Spleen (tissue), 13 donors: ENCODE measurements at places on chromosomes 13 and 19. TPM values are rescaled to one million over a fixed set of nuclear protein-coding genes. Genes with fewer than 3 reads are reported as not detected.

- no peaks in the 10 kb centered on the region for H3K27me3 ChIP-seq
- no peak for DNase-seq
- no peaks in the 10 kb centered on the region for H3K4me1 ChIP-seq
- H3K36me3 ChIP-seq: no peaks in the 10 kb centered on the region
- H3K4me3 ChIP-seq: no peak overlapping the region
Measured at GRCh38 chr13:64397701-64398100, 2832.4 kb downstream of the PCDH9 start.

- no peaks in the 10 kb centered on the region for H3K36me3 ChIP-seq
- DNase-seq: no peak
- no peak overlapping the region for H3K4me3 ChIP-seq
- no peak overlapping the region for H3K27ac ChIP-seq
Measured at GRCh38 chr13:43232144-43232872, 208.9 kb downstream of the DNAJC15 start.

DNA sequence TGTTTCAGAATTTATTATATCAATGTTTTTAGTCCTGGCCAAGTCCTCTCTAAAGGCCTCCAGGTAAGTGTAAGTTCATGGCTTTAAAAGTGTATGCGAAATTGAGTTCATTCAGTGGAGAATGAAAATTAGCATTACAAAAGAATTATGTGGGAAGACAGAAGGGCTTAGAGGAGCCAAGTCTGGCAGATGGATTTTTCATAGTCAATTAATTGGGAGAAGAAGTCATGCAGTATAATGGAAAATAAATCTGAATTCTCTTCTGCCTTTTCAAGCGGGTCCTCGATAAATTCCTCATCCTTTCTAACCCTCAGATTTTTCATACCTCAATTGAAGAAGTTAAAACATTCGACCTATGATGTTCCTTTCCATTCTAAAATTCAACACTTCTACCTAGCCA lies 394.2 kb downstream of the ITGBL1 start:
- no peak for DNase-seq
- no peaks in the 10 kb centered on the region for H3K4me1 ChIP-seq
- H3K36me3 ChIP-seq: no peaks in the 10 kb centered on the region
- no peak overlapping the region for H3K4me3 ChIP-seq
- no peaks in the 10 kb centered on the region for H3K27me3 ChIP-seq
- no peak overlapping the region for H3K27ac ChIP-seq

- H3K36me3 ChIP-seq: no peaks in the 10 kb centered on the region
- no peak for DNase-seq
- H3K27ac ChIP-seq: no peak overlapping the region
- peaks cover 7% of the 10 kb centered on the region for H3K27me3 ChIP-seq
- no peaks in the 10 kb centered on the region for H3K4me1 ChIP-seq
Measured at GRCh38 chr13:38395497-38395788, 45.8 kb downstream of the UFM1 start.

The KIR2DL3 gene
- total RNA-seq: 0.46 TPM

DNA sequence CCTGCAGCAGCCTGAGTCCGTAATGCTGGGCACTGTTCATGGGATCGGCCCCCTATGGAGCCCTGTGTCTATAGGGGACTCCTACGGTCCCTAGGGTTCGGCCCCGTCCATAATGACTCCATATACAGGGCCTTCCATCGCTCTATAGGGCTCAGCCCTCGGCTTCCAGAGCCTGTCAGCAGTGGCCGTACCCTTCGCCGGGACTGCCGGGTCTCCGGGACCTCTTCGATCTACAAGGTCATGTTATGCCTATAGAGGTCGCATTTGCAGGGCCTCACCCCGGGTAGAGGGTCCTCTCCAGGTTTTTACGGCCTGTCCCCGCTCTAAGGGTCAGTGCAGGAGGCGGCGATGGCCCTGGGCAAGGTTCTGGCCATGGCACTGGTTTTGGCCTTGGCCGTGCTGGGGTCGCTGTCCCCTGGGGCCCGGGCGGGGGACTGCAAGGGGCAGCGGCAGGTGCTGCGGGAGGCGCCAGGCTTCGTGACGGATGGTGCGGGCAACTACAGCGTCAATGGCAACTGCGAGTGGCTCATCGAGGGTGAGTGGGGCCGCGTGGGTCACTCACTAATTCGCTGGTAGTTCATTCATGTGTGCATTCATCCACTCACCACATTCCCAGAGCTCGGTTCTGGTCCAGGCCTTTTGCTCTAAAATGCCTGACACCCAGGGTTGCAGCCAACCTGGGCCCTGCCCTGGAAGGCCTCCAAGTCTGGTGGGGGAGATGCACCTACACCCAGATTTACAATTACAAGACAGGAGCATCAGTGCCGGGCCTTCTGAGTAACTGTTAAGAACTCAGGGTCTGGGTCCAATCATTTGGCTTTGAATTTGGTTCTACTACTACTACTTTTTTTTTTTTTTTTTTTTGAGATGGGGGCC lies 699 bp downstream of the MEGF8 start:
- peak overlapping the region; percentile 88 for H3K27ac ChIP-seq
- H3K36me3 ChIP-seq: no peaks in the 10 kb centered on the region

- H3K4me3 ChIP-seq: no peak overlapping the region
- H3K4me1 ChIP-seq: no peaks in the 10 kb centered on the region
Measured at GRCh38 chr19:51002542-51003311, 1.3 kb upstream of the KLK8 start.

DNA sequence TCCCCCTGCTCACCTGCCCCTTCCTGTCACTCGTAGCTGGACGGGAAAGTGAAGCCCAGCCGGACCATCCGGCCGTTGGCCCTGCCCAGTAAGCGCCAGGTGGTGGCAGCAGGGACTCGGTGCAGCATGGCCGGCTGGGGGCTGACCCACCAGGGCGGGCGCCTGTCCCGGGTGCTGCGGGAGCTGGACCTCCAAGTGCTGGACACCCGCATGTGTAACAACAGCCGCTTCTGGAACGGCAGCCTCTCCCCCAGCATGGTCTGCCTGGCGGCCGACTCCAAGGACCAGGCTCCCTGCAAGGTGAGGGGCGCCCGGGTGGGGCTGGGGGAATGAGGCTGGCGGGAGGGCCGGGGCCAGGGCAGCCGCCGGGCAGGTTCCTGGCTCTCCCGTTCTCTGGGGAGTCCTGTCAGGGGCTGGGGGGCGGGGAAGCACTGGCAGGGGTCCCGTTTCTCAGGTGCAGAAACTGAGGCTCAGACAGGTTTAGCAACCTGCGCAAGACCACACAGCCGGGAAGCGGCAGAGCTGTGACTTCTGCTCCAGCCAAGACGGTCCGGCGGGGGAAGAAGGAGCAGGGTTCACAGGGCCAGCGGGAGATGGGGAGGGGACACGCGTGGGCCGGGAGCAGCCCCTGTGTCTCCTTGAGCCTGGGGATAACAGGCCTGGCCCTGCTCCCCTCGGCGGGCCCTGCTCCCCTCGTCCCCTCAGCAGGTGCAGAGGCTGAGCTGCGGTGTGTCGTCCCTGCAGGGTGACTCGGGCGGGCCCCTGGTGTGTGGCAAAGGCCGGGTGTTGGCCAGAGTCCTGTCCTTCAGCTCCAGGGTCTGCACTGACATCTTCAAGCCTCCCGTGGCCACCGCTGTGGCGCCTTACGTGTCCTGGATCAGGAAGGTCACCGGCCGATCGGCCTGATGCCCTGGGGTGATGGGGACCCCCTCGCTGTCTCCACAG lies 5.3 kb downstream of the GZMM start:
- H3K36me3 ChIP-seq: no peaks in the 10 kb centered on the region
- no peak overlapping the region for H3K27ac ChIP-seq
- H3K27me3 ChIP-seq: no peaks in the 10 kb centered on the region
- no peaks in the 10 kb centered on the region for H3K4me1 ChIP-seq

GRCh38 chr19:46634656-46635218 lies 1.3 kb downstream of the GNG8 start:
- H3K27me3 ChIP-seq: peaks cover 74% of the 10 kb centered on the region
- DNase-seq: peak; percentile 74
- H3K36me3 ChIP-seq: no peaks in the 10 kb centered on the region
- no peak overlapping the region for H3K27ac ChIP-seq
- H3K4me1 ChIP-seq: peaks cover 68% of the 10 kb centered on the region

- DNase-seq: no peak
- no peaks in the 10 kb centered on the region for H3K27me3 ChIP-seq
- no peak overlapping the region for H3K4me3 ChIP-seq
Measured at GRCh38 chr13:109628251-109628699, 158.1 kb downstream of the IRS2 start.

DNA sequence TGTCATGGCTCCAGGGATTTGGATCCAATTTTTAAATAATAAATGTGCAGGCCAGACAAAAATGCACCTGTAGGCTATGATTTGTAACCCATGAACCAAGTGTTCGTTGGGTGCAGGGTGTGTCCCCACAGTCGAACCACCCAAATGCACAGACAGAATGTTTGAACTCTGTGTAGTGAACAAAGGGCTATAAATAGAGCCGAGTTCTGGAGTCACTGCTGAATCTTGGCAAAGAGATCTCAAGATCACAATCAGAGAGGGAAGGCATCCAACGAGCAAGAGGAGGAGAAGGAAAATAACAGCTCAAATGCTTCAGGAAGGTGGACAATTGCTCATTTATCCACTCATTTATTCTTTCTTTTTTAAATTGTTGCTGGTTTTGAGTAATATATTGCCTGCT lies 547.9 kb downstream of the FGF9 start:
- H3K36me3 ChIP-seq: no peaks in the 10 kb centered on the region
- no peak overlapping the region for H3K4me3 ChIP-seq
- no peak for DNase-seq
- no peak overlapping the region for H3K27ac ChIP-seq

The ZNF729 gene
- not detected for total RNA-seq

GRCh38 chr19:4401769-4402170 lies 670 bp upstream of the CHAF1A start:
- H3K4me3 ChIP-seq: peak overlapping the region; percentile 94
- H3K27me3 ChIP-seq: no peaks in the 10 kb centered on the region
- DNase-seq: no peak
- H3K27ac ChIP-seq: peak overlapping the region; percentile 87
- H3K4me1 ChIP-seq: peaks cover 71% of the 10 kb centered on the region
- H3K36me3 ChIP-seq: no peaks in the 10 kb centered on the region

DNA sequence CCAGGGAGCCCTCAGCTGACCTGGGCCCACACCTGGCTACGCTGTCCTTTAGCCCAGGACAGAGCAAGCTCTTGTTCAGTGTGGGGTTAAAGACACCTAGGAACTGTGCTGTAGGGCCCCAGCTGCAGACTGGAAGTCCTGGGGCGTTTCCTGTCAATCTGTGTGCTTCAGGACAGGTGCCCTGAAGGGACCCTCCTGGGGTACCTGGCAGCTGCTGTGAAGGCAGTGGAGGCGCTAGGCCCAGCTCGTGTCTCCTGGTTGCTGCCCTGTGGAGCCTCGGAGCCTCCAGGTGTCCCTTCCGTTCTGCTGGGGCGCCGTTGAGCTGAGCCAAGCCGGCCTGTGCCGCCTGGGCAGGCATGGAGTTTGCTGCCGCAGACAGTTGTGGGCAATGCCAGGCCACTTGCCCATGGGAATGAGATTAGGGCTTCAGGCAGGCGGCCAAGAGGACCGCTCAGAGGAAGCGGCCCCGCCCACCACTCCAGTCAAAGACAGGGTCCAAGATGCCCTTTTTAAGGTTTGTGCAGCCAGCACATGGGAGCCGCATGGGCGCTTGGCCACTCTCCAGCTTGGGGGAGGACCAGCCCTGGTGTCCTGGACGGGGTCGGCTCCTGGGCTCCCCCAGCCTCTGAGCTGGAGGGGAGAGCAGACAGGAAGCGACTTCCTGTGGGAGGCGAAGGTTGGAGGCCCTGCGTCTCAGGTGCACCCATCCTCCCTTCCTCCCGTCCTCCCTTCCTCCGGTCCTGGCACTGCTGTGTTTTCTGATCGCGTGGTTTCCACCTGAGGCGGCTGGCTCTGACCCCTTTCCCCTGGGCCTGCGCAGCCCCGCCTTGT lies 4.0 kb downstream of the PTBP1 start:
- H3K36me3 ChIP-seq: peaks cover 30% of the 10 kb centered on the region
- peak overlapping the region; percentile 100 for H3K27ac ChIP-seq
- no peaks in the 10 kb centered on the region for H3K27me3 ChIP-seq
- H3K4me3 ChIP-seq: peak overlapping the region; percentile 13
- DNase-seq: no peak

The ADGRE3 gene
- 2.8 TPM for total RNA-seq

GRCh38 chr19:607301-608154 lies 17.8 kb downstream of the HCN2 start:
- no peaks in the 10 kb centered on the region for H3K27me3 ChIP-seq
- H3K27ac ChIP-seq: no peak overlapping the region
- no peaks in the 10 kb centered on the region for H3K36me3 ChIP-seq
- DNase-seq: no peak

GRCh38 chr13:93535251-93535650 lies 308.6 kb downstream of the GPC6 start:
- H3K4me3 ChIP-seq: no peak overlapping the region
- H3K27ac ChIP-seq: no peak overlapping the region
- no peaks in the 10 kb centered on the region for H3K4me1 ChIP-seq

- peaks cover 44% of the 10 kb centered on the region for H3K4me1 ChIP-seq
- no peak for DNase-seq
- H3K4me3 ChIP-seq: no peak overlapping the region
- H3K27ac ChIP-seq: no peak overlapping the region
- no peaks in the 10 kb centered on the region for H3K36me3 ChIP-seq
Measured at GRCh38 chr19:52533901-52534300, 6.4 kb downstream of the ZNF808 start.

DNA sequence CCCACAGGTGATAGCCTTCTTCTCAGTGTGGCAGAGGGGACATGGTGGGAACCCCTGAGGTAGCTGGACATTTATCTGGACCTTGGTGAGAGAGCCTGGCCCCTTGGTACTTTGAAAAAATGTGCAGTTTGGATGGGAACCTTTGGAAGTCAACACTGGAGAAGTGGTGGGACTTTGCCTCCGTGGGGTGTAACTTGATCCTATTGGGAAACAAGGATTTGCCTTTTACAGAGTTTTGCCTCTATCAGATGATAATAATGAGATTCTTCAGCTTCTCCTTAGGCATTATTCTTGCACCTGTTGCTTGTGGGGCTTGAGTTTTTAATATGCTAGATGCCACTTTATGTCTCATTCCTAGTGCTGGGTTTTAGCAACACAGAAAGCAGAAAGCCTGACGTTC lies 99.0 kb downstream of the ERCC5 start:
- H3K4me1 ChIP-seq: no peaks in the 10 kb centered on the region
- no peaks in the 10 kb centered on the region for H3K36me3 ChIP-seq
- DNase-seq: no peak
- H3K4me3 ChIP-seq: no peak overlapping the region
- no peak overlapping the region for H3K27ac ChIP-seq

GRCh38 chr19:11421371-11422098 lies 2.4 kb upstream of the RGL3 start:
- H3K4me1 ChIP-seq: peaks cover 65% of the 10 kb centered on the region
- peak overlapping the region; percentile 73 for H3K27ac ChIP-seq
- H3K4me3 ChIP-seq: peak overlapping the region; percentile 40
- H3K27me3 ChIP-seq: peaks cover 67% of the 10 kb centered on the region

- H3K4me3 ChIP-seq: no peak overlapping the region
- no peaks in the 10 kb centered on the region for H3K27me3 ChIP-seq
- peaks cover 43% of the 10 kb centered on the region for H3K36me3 ChIP-seq
- H3K4me1 ChIP-seq: peaks cover 62% of the 10 kb centered on the region
Measured at GRCh38 chr19:45528744-45529419, 21.6 kb downstream of the VASP start.

DNA sequence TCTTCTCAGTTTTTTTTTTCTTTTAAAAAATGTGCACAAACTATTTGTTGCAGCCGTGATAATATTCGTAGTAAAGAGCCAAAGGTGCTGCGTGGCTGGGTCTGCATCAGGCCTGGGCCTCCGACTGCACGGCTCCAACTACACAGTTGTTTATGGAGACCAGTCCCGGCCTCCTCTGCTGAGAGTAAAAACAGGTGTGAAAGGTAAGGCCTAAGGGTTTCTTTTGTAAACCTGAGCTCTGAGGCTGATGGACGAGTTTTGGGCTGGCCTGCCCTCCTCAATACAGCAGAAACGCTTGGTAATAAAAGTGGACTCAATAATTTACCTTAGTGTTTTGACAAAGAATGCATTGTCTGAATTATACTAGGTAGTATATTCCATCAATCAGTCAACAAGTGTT lies 3.9 kb downstream of the MBNL2 start:
- H3K27me3 ChIP-seq: no peaks in the 10 kb centered on the region
- H3K27ac ChIP-seq: peak overlapping the region; percentile 55
- no peak for DNase-seq
- peaks cover 44% of the 10 kb centered on the region for H3K4me1 ChIP-seq
- no peaks in the 10 kb centered on the region for H3K36me3 ChIP-seq
